ENCODE measurements at places on chromosomes 7 and 10. TPM values are rescaled to one million over a fixed set of nuclear protein-coding genes. Genes with fewer than 3 reads are reported as not detected.

The GPR37 gene
- total RNA-seq = 0.15 TPM

The COL17A1 gene
- 1.2 TPM for total RNA-seq

GRCh38 chr7:137086896-137087295 lies 218.4 kb downstream of the CHRM2 start:
- DNase-seq = no peak

GRCh38 chr10:22713853-22714478 lies 412 bp downstream of the PIP4K2A start:
- peak; percentile 51 for DNase-seq

- DNase-seq = no peak
Observed at GRCh38 chr7:88091988-88092675, 127.7 kb downstream of the SRI start.

DNA sequence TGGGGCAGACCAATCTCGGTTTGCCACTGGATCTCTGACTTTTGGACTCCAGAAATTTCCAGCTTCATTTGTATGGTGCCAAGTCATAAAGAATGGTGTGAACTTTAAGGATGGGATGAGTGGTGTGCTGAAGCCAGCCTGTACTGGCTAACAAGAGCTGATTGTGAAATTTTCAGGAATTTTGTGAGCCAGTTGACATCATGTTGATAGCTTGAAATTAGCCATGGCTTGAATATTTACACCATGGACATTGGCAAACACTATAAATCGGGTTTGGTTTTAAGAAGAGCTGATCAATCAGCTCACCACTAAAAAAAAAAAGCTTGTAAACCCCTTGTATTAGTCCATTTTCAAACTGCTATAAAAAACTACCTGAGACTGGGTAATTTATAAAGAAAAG lies 14.1 kb upstream of the MYH16 start:
- no peak for DNase-seq

Measured in upper lobe of left lung (tissue), 6 donors.